Dermis microvascular lymphatic vessel endothelial cell (primary cell): ENCODE measurements at places on chromosomes 1 and 21. TPM values are rescaled to one million over a fixed set of nuclear protein-coding genes. Genes with fewer than 3 reads are reported as not detected.

DNA sequence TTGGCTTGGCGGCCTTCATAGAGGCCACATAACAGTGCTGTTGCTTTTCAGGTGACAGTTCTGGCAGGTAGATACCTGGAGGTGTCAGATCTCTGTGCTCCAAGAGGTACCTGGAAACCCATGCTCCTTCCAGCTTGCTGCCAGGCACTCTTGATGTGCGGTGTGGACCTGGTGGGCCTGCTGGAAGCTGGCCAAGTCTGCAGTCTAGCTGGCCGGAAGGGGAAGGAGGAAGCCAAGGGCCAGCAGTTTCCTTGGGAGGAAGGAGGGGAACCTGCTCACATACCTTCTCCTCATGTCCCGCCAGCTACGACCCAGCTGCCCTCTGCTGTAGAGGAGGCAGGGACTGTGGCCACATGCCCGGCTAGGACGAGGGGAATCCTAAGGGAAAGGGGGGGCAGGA lies 166.4 kb upstream of the AJAP1 start:
- DNase-seq: no peak

Gene PTPRC
- not detected in 2 replicates for total RNA-seq

GRCh38 chr1:17258758-17259130 lies 9.8 kb downstream of the PADI3 start:
- DNase-seq: no peak

DNA sequence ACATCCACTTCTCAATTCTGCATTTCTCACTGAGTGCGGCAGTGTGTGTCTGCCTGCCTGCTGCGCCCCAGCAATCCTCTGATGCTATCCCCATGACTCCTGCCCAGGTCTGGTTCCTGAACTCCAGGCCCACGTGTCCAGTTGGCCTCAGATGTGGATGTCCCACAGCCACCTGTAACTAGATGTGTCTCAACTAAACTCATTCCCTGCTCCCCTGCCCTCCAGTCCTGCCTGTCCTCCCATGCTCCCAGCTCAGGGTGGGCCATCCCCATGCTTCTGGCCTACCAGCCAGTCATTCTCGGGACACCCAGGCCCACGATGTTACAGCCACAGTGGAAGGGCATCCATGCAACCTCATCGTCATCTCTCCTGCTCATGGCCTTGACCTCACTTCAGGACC lies 76.8 kb downstream of the STUM start:
- DNase-seq: no peak

DNA sequence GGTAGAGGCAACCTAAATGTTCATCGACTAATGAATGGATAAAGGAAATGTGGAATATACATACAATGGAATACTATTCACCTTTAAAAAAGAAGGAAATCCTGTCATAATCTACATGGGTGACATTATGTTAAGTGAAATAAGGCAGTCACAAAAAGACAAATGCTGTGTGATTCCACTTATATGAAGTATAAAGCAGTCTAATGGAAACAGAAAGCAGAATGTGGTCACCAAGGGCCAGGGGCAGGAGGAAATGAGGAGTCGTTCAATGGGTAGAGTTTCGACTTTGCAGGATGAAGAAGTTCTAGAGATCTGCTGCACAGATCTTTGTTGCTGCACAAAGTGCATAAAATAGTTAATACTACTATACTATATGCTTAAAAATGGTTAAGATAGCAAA lies 7.8 kb downstream of the DIPK1A start:
- DNase-seq: no peak

Gene OR6F1
- total RNA-seq: not detected in 2 replicates

Gene KRTAP13-4
- total RNA-seq: not detected in 2 replicates

Gene ZSCAN20
- 5.5 and 6.6 TPM in 2 replicates for total RNA-seq

- DNase-seq: no peak
Measured at GRCh38 chr1:2019172-2019543, at the start of gene GABRD. Gene GABRD (plus strand): TSS chr1:2019345. CDS start chr1:2019424, 79 bp downstream.

- no peak for DNase-seq
Measured at GRCh38 chr1:236103059-236103458, 38.2 kb upstream of the NID1 start.

DNA sequence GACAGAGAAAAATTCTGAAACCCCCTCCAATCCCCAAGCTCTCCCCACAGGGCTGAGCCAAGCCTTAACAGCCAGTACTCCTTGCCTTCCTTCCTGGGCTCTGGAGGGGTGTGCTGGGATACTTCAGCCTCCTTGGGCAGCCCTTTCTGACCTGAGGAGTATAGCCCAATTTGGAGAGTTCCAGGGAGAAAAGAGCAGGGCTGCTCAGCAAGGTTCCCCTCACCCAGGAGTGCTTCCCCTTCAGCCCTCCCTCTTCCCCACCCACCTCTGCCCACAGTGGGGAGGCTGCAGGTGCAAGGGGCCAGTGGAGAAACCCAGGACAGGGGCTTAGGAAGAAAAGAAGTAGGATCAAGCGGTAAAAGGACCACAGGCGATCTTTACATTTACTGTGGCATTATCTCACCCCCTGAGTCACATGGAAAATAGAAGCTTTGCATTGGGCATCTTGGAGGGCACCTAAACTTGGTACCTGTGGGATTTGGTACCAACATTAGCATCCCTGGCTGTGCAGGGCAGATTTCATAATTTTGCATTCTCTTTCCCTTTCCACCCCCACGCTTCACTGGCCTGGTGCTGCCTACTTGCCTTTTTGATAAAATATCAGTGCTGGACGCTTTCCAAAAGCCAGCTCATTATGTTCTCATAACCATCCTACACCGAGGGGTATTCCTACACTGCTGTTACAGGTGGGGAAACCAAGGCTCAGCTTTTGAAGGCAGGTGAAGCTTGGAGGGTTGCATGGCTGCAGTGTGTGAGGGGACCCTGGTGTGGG lies 2.8 kb upstream of the ADORA1 start:
- DNase-seq: no peak

Gene SPATA1
- total RNA-seq: 0.13 and 0.38 TPM in 2 replicates

Gene HAO2
- under 0.01 TPM in 1 of 2 replicates, not detected in the other for total RNA-seq

- no peak for DNase-seq
Measured at GRCh38 chr1:211280910-211281309, 21.7 kb downstream of the RCOR3 start.

DNA sequence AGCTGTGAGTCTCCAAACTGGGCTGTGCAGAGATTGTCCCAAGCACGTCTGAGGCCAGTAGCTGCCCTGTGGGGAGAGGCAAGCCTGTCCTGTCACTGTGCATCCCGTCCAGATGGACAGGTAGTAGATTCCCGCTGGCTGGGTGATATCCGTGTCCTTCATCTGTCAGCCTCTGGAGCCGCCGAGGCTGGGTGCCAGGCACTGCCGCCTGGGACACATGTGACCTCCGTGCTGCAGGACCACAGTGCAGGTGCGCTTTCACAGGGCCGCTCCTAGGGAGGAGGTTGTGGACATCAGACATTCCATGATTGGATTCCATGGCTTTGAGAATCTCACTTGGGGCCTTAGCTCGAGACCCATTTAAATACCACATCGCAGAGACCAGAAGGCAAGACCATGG lies 4.7 kb downstream of the PDXK start:
- DNase-seq: no peak
